ENCODE measurements at places on chromosomes 2 and 18.

- DNase-seq: no peak
These were observed 157.5 kb upstream of the ID2 start for GRCh38 chr2:8524388-8524787.

- DNase-seq: no peak
These were observed 245.6 kb downstream of the ANAPC1 start for GRCh38 chr2:111638274-111638877.

DNA sequence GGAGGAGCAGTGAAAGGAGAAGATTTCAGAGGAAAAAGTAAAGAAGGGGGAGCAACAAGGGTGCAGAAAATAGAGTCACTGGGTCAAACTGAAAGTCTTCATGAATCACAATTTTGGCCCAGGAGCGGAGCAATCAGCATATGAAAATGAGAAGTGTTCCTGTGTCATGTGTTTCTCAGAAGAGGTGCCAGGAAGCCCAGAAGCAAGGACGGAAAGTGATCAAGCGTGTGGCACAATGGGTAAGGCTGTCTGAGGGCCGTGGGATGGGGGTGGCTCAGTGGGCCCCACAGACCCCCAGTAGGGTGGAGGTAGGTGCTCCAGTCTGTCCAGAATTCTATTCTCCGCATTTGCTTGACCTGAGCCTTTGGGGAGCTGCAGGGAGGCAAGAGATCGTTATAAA is 44.2 kb downstream of the SP140 start:
- DNase-seq: peak; percentile 46

DNA sequence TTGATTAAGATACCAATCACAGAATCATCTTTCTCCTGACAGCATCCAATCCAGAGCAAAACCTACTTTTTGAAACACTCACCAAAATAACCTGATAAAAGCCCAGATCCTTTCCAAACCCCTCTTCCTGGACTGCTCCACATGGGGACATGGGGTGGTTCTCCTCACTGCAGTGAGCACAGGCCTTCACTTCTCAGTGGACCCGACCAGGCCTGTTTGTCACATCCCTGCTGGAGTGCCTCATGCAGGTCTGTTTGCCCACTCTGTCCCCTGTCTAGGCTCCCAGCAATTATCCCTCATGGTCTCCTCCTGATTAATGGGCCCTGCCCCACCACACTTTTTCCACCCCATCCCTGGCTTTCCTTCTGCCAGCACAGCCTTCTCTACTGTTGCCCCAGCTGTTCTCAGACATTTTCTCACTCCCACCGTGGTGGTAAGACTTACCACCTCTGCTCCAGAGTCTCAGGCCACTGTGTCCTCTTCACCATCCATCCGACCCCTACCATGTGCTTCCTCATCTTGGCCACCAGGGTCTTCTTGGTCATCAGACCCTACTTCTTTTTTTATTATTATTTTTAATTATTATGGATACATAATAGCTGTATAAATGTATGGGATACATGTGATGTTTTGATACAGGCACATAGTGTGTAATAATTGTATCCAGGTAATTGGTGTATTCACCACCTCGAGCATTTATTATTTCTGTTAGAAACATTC is 21.1 kb downstream of the MRPL30 start:
- no peak for DNase-seq

DNA sequence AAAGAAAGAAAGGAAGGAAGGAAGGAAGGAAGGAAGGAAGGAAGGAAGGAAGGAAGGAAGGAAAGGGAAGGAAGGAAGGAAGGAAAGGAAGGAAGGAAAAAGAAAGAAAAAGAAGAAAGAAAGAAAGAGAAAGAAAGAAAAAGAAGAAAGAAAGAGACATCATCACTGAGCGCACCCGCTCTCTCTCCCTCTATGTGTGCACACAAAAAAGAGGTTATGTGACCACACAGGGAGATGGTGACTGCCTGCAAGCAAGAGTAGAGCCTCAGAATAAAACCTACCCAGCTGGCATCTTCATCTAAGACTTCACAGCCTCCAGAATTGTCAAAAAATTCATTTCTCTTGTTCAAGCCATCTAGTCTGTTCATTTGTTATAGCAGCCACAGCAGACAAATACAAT is 1307.4 kb upstream of the ACVR2A start:
- DNase-seq: no peak

- no peak for DNase-seq
These were observed 34.3 kb upstream of the MTX2 start for GRCh38 chr2:176234940-176235339.

DNA sequence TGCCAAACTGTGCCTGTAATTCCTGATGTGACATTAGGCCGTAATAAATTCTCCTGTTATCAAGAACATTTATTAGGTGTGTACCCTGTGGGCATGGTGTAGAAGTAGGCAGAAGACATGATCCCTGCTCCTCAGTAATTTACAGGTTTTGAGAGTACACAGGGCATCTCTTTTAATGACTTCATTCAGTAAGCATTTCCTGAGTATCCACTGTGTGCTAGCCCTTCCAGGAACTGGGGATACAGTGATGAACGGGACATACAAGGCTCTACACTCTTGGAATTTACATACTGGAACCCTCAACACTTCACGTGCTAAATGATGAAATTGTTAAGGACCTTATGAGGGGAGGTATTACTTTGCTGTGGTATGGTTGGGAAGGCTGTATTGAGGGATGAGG is 30.2 kb downstream of the DIS3L2 start:
- no peak for DNase-seq

GRCh38 chr2:155852156-155852555 is 480.4 kb downstream of the NR4A2 start:
- DNase-seq: no peak

Data from activated CD4-positive, alpha-beta T cell treated with anti-CD3 and anti-CD28 coated beads, Interleukin-2, amount 50 U/mL, for 48 hours (primary cell).